ENCODE measurements at places on chromosomes 16 and 17. TPM values are rescaled to one million over a fixed set of nuclear protein-coding genes. Genes with fewer than 3 reads are reported as not detected.

DNA sequence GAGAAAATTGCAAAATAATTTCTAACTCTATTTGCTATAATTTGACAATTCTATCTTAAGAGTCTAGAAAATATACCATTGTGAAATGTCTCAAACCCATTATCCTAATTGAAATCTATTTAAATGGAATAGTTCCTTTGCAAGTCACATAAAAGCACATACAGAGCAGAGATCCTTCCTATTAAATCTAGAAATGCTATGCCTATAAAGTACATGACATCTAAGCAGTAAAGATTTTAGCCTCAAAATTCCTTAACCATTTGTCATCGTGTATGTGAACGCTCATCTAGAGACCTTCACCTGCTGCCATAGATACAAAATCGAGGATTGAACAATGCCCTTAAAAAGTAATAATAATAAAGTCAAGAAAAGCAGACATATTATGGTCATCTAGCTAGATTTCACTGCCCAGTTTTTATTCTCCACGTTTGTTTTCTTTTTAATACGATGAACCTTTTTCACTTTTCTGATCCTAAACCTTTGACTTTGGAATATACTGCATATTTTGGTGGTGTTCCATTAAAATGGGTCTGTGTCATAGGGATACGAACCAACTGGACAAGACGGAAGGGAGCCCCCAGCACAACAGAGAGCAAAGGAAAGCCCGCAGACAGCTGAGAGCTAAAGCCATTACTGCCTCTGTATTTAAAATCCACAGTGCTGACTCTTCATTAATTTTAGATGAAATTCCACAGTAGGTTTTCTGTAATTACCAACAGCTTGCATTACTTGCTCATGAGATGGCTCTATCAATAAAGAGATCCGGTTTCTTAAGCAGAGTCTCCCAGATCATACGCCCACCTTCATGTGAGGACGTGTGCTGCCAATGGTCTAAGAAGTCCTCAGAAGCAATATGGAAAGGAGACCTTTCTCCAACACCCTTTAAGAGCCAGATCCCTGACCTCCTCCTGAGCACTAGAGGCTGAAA lies 17.6 kb downstream of the TEX2 start:
- DNase-seq = no peak

GRCh38 chr16:73026754-73027684 lies 20.9 kb downstream of the ZFHX3 start:
- no peak for DNase-seq

- DNase-seq = peak; percentile 81
Measured at GRCh38 chr16:89560378-89561141, at the start of gene RPL13. TSS of gene RPL13 (plus strand) at chr16:89560682. CDS start at chr16:89560960, 278 bp downstream.

Gene GP2
- not detected for total RNA-seq

DNA sequence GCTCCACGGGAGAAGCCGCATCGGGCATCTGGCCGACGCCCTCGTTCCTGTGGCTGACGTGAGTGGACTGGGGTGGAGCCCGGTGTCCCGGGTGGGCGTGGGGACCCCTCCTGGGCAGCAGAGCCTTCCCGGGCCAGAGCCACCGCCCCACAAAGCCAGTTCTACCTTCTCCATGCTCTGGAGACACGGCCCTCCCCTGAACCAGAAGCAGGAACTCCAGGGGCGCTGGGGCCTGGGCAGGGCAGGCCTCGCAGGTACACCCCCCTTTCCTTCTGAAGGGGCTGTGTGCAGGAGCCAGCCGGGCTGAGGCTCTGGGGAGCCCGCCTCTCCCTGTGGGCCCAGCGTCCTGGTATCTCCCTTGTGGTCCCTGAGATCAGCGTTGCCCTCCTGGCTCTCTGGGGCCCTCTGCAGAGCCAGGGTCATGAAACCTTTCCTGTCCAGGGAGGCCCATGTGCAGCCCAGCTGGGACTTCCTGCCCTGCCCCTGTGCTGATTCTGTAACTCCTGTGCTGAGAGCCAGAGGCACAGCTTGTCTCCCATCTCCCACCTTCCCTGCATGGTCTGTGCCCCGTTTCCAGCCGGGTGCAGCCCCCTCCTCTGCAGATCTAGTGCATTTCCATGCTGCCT lies 6.5 kb downstream of the PIGQ start:
- DNase-seq = no peak

Gene CES1
- 0.52 TPM for total RNA-seq

DNA sequence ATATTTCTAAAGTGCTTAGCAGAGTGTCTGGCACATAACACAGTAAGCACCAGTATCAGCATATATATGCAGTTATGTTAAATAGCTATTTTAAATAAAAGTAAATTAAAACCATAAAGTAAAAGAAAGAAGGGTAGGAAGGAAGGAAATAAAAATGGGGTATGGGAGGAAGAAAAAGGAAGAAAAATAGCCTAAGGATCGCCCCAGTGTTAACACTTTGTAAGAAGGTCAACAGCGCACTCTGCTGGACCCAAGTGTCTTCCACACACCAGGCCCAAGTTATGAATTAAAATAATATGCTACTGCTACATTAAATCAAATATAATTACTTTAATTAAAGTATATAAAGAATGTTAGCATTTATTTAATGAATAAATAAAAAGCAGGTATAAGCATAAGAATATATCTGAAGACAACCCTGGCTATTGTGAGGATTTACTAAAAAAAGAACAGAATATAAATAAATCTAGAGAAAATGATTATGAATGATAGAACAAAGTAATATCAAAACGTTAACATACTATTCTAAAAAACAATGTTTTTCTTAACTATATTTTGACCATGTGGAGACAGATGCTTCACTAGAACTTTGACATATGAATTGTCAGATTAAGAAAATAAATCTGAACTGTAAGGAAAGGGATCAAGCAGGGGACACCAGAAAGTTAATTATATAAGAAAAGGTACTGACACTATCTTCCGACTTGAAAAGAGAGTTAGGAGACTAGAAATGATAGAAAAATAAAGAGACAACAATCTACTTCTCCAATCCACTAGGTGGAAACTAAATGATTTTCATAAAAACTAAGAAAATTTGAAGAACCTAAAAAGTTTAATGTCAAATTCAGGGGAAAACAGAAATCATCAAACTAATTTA lies 25.9 kb downstream of the BRIP1 start:
- DNase-seq = no peak

Gene FBXL16
- total RNA-seq = 10.3 TPM

GRCh38 chr17:82098169-82098938 lies at the start of gene FASN:
TSS of gene FASN (minus strand) at chr17:82098236. CDS start at chr17:82096445, 1,791 bp downstream.
- peak; percentile 96 for DNase-seq

DNA sequence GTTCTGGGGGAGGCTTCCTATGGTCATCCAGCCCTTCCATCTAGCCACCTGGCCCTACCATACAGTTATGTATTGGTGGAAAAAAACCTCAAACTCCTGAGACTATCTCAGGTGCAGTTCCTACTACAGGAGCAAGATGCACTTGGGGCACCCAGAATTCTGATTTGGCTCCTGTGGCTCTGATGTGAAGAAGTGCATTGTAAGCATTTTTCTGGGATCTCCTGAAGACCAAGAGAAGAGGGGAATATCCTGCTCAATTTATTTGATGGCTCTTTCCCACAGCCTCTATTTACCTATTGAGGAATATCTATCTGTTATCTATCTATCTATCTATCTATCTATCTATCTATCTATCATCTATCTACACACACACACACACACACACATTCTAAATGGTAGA lies 1981.5 kb downstream of the TP53TG3F start:
- no peak for DNase-seq

Gene TBC1D3E
- not detected for total RNA-seq

- DNase-seq = no peak
Measured at GRCh38 chr17:49074851-49075540, 57.6 kb upstream of the B4GALNT2 start.

GRCh38 chr17:50708050-50709000 lies 611 bp upstream of the ANKRD40 start:
- DNase-seq = no peak

DNA sequence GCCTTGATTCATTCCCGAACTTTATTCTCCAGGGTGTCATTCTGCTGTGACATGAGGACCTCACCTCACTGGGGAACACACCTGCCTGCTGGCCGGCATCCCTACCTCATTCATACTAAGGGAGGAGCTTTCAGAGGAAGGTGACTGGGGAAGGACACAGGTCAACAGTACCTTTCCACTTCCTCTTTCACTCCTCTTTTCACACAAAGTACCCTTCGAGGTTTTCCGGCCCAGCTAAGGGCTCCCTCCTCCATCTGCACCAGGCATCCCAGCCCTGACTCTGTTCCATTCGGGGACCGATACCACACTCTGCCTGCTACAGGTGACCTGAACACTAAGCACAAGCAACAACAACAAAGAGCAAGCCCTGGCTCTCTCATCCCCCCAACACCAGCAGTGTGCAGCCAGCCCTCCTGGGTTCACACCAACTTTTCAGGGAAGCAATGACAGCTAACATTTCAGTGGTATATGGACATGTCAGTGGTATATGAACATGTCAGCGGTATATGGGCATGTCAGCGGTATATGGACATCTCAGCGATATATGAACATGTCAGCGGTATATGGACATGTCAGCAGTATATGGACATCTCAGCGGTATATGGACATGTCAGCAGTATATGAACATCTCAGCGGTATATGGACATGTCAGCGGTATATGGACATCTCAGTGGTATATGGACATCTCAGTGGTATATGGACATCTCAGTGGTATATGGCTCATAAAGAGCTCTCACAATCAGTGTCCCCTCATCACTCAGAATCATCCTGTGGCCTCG lies 16.0 kb downstream of the TRIM25 start:
- no peak for DNase-seq

DNA sequence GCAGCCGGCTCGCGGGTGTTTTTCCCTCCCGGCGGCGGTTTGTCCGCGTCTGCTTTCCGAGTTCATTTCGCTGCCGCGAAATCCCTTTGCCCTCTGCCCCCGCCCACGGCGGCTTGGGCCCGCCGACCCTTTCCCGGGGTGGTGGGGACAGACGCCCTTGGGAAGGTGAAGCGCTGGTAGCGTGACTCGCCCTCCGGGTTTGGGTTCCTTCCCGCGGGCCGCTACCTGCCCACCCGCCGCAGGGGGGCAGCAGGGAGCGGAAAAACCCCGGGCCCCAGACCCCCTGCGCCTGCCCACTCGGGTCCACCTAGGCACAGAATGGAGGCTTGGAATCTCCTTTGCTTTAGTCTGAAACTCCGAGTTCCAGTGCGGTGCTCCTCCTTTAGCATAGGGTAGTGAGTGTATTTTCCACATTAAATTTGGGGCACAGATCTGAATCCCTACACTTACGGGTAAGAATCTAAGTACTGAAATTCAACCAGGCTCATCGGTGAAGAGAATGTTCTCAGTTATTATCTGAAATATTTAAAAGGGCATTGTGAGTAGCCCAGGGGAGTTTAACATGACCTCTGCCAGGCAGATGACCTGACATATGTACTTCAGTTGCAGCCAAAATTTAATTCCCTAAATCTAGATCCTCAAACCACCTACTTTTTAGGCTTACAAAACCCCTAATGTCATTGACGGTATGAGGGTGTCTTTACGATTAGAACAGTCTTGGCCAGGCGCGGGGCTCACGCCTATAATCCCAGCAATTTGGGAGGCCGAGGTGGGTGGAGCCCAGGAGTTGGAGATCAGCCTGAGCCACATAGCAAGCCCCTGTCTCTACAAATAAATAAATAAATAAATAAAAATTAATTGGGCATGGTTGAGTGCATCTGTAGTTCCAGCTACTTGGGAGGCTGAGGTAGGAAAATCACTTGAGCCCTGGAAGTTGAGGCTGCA lies 1.0 kb downstream of the NME2 start:
- peak; percentile 80 for DNase-seq

Gene NPIPB9
- total RNA-seq = 0.96 TPM

- DNase-seq = no peak
Measured at GRCh38 chr16:50996830-50997186, 154.3 kb downstream of the SALL1 start.

Gene SLC38A8
- not detected for total RNA-seq

Gene CLEC10A
- not detected for total RNA-seq

Gene KRTAP3-1
- not detected for total RNA-seq

Gene SLC6A2
- total RNA-seq = not detected

- DNase-seq = no peak
Measured at GRCh38 chr17:978103-979093, 1.2 kb downstream of the NXN start.

- no peak for DNase-seq
Measured at GRCh38 chr17:30414486-30414885, 35.8 kb downstream of the CPD start.

All from H1 (cell line).